ENCODE measurements at places on chromosomes 4 and X.

DNA sequence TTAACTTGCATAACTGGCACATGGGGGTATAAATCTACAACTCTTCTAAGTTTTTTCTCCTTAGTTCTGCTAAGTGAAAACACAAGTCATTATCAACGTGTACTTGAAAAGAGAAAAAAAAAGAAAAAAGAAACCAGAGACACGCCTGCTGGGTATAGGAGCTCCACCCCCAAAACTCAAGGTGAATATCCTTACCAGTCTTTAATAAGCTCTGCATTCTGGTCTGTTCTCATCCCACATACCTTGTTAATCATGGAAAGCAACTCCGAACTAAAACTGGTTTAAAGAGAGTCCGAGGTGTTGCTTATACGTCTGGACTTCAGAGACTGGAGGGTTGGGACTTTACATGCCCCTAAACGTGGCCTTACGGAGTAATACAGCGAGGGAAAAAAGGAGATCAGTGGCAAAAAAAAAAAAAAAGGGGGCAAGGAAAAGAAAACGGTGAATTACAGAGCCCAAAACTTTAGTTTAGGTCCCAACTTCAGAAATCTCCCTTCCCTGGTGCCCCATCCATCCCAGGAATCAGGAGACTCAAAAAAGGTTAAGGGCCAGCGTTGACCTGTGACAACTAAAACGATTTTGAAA, 1.0 kb downstream of the PGRMC2 start:
- DNase-seq, result no peak

GRCh38 chr4:112001041-112001440, 144.2 kb upstream of the FAM241A start:
- DNase-seq, result no peak

- no peak for DNase-seq
These were observed 473.0 kb downstream of the SPRY1 start for GRCh38 chr4:123869286-123870215.

DNA sequence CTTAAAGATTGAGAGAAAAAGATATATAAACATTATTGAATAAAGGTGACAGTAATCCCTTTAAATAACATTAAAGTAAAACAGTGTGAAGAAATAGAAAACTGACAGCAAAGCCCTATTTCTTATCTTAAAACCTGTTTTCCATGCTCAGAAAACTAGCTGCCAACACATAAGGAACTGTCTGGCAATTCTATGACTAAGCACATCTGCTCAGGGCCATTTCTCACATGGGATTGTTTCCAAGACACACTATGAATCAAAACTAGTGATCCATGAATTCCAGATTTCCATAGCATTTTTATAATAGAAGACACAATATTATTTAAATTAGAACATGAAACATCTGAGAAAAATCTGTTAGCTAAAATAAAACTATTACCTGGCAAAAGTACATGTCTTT, 113.4 kb downstream of the SCLT1 start:
- DNase-seq, result no peak

- DNase-seq, result no peak
These were observed 837.9 kb upstream of the LCORL start for GRCh38 chr4:18859468-18859867.

GRCh38 chr4:4658052-4658451, 116.2 kb upstream of the STX18 start:
- DNase-seq, result no peak

DNA sequence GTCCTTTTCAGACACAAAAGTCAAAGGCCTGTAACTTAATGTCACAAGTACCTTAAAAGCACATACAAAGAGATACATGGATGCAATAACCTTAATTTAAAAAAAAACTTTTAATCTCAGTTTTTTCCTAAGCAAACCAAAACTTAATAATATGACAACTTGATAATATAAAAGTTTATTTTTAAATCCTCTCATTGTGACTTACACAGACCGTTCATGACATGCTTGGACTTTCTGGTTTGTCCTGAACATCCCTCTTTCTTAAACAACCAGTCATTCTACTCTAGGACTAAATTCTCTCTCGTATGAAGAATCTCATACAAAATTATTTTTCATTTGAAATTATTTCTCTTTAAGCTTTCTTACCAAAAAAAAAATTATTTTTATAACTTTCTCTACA, 43.1 kb upstream of the CYP2U1 start:
- no peak for DNase-seq

DNA sequence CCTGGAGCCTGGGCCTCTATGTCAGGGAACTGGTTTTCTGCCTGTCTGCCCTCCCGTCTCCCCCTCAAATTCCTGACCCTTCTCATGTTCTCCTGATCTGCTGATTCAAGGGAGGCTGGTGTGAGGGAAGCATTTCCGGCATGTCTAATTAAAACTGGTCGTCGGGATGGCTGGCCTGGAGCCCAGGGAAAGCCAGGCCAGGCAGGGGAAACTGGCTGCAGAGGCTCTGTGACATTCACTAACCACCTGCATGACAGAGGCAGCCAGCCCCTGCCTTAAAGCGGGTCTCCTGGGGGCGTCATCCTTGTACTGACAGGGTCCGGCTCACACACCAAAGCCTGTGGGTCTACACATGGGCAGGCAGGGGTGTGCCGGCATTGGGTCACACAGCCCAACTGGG, 35.2 kb downstream of the ABLIM2 start:
- DNase-seq, result no peak

DNA sequence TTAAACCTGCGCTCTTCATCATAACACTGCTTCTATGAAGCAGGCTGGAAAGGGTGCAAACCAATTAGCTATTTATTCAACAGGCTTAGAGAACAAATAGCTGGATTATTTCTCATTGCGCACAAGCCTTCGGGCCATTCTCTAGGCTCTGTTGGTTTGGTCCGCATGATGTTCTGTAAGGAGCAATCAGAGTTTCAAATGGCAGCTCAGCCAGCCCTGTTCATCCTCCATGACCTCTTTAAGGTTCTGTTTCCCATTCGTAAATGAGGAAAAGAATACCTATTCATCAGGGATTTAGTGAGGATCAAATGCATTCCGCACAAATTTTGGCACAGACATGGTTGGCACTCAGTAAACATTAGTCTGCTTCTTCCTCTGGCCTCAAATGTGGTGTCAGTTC, 15.5 kb upstream of the GPM6A start:
- DNase-seq, result no peak

GRCh38 chr4:30939684-30940083, 219.5 kb downstream of the PCDH7 start:
- DNase-seq, result no peak

Data from T-helper 22 cell (primary cell).